ENCODE measurements at places on chromosomes 4 and X.

DNA sequence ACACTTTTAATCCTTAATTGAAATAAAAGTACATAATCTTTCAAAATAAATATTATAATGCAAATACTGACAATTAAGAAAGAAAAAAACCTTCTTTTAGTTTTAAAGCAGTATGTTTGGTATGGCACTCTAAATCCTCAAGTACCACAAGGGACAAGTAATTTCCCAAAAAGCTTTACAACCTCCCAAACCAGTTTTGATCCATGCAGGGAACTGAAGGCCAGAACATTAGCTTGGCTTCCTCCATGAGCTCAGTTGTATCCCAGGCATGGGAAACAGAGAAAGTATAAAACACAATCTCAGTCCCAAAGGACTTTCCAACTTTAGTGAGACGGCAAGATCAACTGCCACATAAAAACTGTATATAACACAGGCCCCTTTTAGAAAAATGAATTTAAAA lies 82.2 kb downstream of the ZNF330 start:
- DNase-seq, result no peak

DNA sequence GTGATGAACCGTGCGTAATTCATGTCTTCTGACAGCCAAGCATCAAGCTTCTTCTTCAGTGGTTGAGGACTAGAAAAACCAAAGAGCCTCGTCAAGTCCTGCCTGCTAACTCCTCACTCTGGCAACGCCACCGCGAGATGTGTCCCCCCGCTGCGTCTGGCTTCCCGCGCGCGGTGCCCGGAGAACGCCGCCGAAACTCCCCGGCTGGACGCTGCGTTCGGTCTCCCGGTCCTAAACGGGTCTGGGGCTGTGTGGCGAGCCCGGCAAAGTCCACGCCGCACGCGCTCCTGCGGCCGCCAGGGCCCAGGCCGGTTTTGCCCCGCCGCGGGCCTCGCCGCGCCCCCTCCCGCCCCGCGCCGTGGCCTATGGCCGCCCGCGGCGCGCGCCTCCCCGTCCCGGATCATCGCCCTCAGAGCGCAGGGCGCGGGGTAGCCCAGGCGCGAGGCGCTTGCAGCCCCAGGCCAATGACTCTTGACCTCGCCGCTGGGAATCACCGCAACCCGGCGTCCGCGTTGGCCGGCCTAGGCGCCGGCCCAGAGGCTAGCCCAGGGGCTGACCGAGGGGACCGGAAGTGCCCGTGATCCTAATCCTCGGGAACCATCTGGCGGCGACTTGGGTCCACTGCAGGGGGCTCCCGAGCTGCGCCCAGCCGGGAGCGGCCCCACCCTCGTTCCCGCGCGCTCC lies at the start of gene AADAT:
TSS of gene AADAT (minus strand) at position 289 of the 684 bp plus-strand sequence. CDS start at position 23, 266 bp downstream.
- no peak for DNase-seq

DNA sequence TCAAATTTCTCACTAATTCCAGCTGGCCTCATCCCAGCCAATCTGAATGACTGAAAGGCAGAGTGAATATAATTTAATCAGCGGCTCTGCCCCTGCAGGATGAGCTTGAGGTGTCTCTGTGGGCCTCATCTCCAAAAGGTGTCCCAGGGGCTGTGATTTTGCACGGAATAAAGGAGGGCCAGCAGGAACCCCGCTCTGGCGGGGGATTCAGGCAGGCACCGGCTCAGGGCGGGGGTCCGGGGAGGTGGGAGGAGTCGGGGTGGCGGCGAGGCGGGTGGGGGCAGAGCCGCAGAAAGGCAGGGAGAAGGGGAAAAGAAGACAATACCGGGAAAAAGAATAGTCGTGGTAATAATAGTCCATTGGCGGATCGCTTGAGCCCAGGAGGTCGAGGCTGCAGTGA lies 16.0 kb upstream of the ERCC6L start:
- DNase-seq, result no peak

GRCh38 chr4:139167774-139168444 lies 9.1 kb downstream of the ELF2 start:
- no peak for DNase-seq

- DNase-seq, result no peak
Measured at GRCh38 chrX:151370906-151371305, 26.1 kb upstream of the VMA21 start.

- no peak for DNase-seq
Measured at GRCh38 chr4:151163855-151164254, 64.4 kb downstream of the RPS3A start.

Data from stimulated activated CD8-positive, alpha-beta memory T cell treated with anti-CD3 and anti-CD28 coated beads, Interleukin-4, amount 100 ng/mL, for 1 hour (primary cell).